NCI-H446 (cell line): ENCODE measurements at places on chromosomes 1 and 21.

DNA sequence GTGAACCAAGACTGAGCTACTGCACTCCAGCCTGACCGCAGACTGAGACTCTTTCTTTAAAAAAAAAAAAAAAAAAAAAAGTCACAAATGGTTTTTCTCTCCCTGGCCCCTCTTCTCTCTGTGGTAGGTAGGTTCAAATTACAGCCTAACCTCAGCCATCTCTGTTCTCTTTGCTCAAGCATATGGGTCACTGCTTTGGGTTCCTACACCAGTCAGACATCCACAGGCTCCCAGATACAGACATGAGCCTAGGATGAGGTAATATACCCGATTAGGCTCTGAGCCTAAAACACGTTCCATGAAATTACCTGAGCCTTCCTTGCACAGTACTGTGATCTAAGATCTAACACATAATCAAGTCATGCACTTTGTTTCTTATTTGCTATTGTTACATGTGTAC lies 90.5 kb upstream of the JAK1 start:
- no peak for DNase-seq

DNA sequence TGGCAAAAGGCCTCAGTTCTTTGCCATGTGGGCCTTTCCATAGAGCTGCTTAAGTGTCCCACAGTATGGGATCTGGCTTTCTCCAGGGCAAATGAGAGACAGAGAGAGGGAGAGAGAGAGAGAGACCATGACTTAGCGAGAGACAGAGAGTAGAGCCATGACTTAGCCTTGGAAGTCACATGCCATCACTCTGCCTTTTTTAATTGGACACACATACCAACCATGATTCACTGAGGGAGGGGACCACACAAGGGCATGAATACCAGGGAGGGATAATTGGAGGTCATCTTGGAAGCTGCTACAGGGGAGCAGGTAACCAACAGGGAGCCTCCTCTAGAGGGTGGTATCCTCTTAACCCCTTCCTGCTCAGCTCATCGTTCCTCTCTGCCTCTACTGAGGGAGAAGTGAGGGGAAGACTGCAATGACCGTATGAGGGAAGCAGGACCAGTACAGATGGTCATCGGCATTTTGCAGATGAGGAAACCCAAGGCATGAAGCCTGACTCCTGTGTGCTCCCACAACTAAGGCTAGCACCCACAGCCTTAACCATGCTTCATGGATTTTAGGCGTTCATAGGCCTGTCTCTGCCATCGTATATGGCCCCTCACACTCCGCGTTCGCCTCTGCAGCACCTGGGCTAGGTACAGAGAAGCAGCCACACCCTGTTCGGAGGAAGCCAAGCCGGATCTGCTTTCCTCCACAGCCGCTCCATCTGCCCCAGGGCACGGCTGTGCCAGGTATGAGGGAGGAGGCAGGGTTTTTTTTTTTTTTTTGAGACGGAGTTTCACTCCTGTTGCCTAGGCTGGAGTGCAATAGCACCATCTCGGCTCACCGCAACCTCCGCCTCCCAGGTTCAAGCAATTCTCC lies 38.6 kb downstream of the MEF2D start:
- no peak for DNase-seq

DNA sequence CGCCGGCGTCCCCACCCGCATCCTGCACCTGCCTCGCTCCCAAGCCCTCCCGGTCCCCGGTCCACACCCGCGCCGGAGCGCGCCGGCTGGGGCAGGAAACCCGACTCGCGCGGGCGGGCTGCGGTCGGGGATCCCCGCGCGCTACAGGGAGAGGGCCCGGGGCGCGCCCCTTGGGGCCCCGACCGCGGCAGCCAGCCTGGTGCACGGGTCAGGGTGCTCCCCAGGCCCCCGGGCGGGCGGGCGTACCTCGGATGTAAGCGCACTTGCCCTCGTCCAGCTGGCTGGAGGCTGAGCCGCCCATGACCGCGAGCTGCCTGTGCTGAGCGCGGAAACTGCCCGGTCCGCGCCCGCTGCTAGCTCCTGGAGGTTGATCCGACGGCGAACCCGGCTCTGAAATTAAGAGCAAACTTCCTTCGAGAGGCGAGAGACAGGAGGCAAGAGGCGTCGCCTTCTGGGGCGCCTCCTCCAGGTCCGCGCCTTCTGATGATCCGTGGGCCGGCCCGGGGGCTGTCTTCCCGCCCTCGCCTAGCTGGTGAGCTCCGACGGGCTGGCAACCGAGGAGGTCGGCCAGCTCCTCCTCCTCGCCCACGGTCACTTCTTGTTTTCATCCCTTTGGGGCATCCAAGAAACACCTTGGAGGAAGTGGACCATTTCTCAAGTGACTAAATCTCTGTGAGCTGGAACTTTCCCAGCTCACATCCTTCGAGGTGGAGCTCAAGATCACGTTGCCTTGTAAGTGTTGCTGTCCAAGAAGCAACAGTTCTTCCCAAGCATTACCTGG lies at the start of gene NIBAN1:
TSS of gene NIBAN1 (minus strand) at position 453 of the 781 bp plus-strand sequence. CDS start at position 301, 152 bp downstream.
- DNase-seq = peak; percentile 75

GRCh38 chr1:47996406-47997226 lies 569 bp downstream of the TRABD2B start:
- no peak for DNase-seq

- DNase-seq = peak; percentile 54
These were observed 13.3 kb upstream of the ERICH3 start for GRCh38 chr1:74686928-74687327.

GRCh38 chr21:15301014-15301413 lies 236.2 kb upstream of the NRIP1 start:
- DNase-seq = no peak

- DNase-seq = no peak
These were observed 77.0 kb downstream of the CAMK2N1 start for GRCh38 chr1:20409012-20409411.

- DNase-seq = no peak
These were observed 44.6 kb downstream of the RCAN1 start for GRCh38 chr21:34570313-34570712.

DNA sequence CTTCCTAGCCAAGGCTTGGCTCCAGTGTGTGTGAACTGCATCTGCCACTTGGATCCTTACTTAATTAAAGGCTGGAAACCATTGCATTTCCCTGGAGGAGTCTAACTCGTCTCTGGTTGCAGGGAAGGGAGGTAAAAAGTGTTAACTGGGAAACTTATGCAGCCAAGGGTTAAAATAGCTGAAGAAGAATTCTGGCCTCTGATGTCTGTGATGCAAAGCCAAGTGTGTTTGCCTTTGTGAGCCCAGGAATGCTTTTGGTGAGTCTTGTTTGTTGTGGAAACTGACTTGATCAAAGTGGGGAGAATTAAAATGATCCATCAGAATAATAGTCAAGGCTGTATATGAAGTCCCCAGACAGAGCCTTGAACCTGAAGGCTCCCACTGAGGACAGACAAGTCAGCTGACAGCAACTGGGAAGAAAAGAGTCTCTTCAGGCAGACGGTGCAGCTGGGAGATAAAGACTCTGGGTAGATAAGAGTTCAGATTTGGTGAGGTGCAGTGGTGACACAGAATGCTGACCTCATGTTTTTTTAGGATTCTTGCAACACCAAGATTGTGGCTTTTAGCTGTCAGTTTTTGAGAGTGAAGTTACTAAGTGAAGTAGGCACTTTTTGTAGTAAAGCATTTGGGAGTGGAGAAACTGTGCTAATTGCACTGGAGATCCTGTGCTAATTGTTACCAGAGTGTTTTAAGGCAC lies 59.5 kb upstream of the WLS start:
- peak; percentile 60 for DNase-seq

DNA sequence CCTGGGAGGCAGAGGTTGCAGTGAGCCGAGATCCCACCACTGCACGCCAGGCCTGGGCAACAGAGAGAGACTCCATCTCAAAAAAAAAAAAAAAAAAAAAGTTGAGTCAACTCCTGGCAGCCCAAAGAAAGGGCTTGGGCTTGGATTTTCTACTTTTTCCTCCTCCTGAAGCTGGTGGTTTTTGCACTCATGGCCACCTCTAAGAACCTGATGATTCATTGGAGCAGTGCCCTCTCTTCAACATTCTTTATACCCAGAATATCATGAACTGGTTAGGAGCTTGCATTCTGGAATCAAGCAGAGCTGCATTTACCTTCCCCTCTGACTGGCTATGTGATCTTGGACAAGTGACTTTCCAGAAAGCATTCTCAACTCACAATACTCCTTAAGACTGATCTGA lies 3.5 kb upstream of the ACTA1 start:
- no peak for DNase-seq

- no peak for DNase-seq
These were observed 16.7 kb downstream of the SOAT1 start for GRCh38 chr1:179310291-179310690.

DNA sequence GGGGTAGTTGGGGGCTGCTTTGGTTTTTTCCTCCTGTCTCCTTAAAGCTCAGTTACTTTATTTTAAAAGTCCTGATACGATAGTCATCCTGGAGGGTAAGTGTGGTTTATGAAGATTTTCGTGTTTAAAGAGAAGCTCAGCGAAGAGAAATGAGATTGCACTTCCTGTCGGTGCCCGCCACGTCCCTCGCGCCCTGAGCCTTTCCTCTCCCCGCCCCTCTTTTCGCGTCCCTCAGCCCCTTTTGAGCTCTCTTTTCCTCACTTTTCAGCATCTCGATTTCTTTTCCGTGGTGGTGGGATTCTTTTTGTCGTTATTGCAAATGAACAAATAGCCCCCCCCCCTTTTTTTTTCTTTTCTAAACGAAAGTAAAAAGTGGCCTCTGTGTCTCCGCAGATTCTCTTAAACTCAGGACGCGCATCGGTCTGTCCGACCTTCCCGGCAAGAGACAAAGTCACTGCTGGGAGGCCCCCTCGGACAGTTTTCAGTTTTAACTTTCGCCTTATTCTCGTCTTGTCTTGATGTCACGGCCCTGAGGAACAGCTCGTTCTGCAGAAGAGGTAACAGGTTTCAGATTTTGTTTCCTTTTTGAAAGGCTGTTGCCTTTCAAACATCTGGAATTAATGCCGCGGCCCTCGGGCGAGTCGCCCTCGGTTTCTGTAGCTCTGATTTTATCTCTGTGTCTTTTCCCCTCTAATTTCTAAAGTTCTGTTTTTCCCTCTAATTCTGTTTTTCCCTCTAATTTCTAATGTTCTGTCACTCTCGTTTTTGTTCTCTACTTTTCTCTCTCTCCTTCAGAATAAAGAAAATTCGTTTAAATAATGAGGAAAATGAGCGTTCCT lies 1.0 kb upstream of the DMRTA2 start:
- no peak for DNase-seq

- peak; percentile 81 for DNase-seq
These were observed 82.5 kb upstream of the CNTN2 start for GRCh38 chr1:204960306-204961125.

GRCh38 chr1:31802190-31803150 lies 13.4 kb downstream of the SPOCD1 start:
- no peak for DNase-seq

DNA sequence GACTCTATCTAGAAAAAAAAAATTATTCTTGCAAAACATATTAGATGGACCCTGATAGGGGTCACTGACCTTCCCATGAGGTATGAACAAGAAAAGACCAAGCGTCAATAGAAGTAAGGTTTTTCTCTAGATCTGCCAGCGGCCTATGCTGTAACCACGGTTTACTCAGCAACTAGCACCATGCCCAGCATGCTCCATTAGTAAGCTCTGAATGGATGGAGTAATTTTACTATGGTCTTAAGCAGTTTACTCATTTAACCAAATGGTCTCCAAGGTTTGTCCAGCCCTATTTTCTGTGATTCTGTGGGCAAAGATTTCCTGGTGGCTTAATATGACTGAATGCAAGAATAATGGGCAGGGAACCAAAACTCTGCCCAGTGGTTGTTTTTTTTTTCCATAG lies 113.9 kb downstream of the ADSS2 start:
- DNase-seq = no peak

DNA sequence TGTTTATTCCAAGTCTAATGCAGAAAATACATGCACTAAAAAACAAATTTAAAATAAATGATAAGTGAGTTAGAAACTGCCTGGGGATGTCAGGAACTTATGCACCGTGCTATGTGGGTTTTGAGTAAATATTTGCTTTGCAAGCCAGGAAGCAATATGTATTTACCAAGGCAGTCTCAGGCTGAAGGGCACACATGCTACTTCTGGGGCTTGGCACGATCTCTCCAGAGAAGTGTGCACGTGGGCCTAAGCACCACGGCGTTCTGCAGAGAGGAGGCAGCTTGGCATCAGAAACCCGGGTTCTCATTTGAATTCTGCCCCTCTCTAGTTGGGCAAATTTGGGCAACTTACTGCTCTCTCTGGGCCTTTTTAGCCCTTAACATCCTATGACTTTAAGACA lies 72.6 kb upstream of the ROR1 start:
- DNase-seq = no peak

GRCh38 chr21:45779226-45779625 lies 135.7 kb downstream of the PCBP3 start:
- no peak for DNase-seq

DNA sequence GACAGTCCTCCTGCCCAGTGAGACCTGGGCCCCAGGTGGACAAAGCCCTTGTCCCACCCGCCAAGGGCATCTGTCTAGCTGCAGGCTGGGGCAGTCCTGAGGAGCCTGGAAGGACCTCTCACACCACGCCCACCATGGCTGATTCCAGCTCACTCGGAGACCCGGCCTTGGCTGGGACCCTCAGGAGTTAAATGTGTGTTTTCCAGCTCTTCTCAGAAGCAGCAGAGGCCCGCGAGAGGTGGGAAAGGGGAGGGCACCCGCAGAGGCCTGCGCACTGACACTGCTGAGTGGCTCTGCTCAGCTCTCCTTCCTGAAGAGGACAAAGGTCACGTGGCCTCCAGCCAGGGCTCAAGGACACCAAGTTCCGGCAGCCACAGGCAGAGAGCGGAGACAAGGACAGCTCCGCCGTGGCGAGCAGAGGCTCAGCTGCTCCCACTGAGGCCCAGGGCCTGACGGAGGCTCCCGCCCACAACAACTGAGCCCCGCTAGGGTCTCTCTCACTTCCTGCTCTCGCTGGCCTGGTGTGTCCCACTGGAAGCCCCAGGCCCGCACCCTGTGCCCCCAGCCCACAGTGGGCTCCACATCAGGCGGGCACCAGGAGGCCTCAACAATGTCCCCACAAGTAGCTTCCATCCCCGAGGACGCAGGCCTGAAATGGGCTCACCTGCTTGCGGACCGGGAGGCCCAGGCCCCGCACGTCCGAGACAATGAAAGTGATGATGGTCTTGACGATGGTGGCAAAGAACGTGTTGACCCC lies 16.9 kb downstream of the SLC19A1 start:
- DNase-seq = no peak

GRCh38 chr1:77281491-77282186 lies at the start of gene AK5:
TSS of gene AK5 (plus strand) at chr1:77282019. CDS start at chr1:77282314, 295 bp downstream.
- peak; percentile 60 for DNase-seq

GRCh38 chr1:210413951-210414350 lies 85.2 kb downstream of the HHAT start:
- no peak for DNase-seq

DNA sequence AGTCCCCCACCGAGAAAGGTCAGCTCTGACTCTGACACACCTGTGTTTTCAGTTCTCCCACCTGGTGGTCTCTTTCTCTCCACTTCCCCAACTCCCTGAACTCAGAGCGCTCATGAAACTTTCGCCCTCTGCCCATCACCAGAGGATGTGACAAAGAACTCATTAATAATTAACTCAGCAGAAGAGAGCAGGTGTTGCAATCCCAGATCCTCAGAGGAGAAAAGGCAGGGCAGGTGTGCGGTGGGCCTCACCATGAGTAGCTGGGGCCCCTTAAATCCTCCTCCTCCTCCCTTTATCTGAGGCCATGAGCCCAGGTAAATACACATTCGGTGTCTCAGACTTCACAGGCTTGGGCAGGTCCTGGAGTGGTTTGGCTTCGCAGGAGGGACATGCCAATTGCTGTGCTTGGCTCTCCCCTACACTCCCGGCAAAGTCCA lies 1.7 kb upstream of the LAMB3 start:
- no peak for DNase-seq
